ENCODE measurements at places on chromosomes 1 and 21. TPM values are rescaled to one million over a fixed set of nuclear protein-coding genes. Genes with fewer than 3 reads are reported as not detected.

DNA sequence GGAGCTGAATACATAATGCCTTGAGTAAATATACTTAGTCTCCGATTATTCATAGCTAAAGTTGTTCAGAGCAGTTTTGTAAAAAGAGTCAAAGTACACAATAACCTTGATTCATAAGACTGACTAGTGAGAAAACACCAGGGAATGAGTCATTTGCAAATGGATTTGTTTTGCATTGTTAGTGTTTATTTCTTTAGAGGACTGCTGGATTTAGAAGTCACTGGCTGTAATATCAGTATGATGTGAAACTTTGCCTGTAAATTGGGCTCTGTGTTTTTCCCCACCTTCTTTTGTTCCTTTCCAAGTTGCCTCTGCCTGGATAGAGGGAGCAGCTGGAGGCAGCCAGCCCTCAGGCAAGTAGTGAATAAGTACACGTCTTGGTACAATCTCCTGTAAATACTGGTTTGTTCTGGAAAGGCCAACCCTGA is 474.7 kb downstream of the NUF2 start:
- no peak for DNase-seq
- no peaks in the 10 kb centered on the region for H3K36me3 ChIP-seq
- H3K4me3 ChIP-seq, result no peak overlapping the region
- H3K27ac ChIP-seq, result no peak overlapping the region

S100A8 gene
- total RNA-seq, result 220 TPM

LRRC71 gene
- total RNA-seq, result not detected

RBM15 gene
- total RNA-seq, result 87.0 TPM

E2F2 gene
- total RNA-seq, result 3.9 TPM

SH2D1B gene
- 143 TPM for total RNA-seq

DNA sequence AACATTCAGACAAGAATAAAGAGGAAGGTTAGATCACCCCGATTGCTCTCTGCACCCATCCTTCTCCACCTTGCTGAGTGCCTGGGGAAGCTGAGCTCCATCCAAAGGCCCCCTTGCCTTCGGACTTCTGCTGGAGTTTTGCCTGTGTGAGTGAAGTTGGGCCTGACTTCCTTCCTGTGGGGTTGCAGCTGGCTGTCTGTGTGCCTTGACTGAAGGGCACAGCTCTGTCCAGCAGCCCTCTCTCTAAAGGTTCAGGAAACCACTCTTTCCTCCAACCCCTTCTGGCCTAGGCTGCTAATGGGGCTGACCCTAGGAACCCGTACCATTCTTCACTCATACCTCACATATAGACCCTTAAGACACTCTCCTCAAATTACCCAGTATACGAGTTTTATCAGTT is 173.4 kb upstream of the HMCN1 start:
- H3K36me3 ChIP-seq, result no peaks in the 10 kb centered on the region
- H3K27ac ChIP-seq, result peak overlapping the region; percentile 65
- DNase-seq, result peak; percentile 41
- peaks cover 25% of the 10 kb centered on the region for H3K4me1 ChIP-seq
- no peaks in the 10 kb centered on the region for H3K27me3 ChIP-seq

FAM72C gene
- 0.18 TPM for total RNA-seq

NASP gene
- total RNA-seq, result 109 TPM

- no peak overlapping the region for H3K4me3 ChIP-seq
- no peaks in the 10 kb centered on the region for H3K36me3 ChIP-seq
- no peak overlapping the region for H3K27ac ChIP-seq
- no peaks in the 10 kb centered on the region for H3K4me1 ChIP-seq
- no peaks in the 10 kb centered on the region for H3K27me3 ChIP-seq
These were observed 163.6 kb downstream of the PAPPA2 start for GRCh38 chr1:176626572-176627061.

DNA sequence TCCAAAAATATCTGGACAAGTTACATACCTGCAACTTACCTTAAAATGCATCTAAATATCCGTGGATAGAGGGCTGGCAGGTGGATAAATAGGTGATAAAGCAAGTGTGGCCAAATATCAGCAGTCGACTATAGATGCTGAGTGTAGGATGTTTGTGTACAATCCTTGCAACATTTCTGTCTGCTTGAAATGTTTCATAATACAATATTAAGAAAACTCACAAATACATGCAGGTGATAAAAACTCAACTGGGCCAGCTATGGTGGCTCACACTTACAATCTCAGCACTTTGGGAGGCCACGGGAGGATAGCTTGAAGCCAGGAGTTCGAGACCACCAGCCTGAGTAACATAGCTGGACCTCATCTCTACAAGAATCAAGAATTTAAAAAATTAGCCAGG is 41.0 kb downstream of the ACTA1 start:
- H3K4me3 ChIP-seq, result no peak overlapping the region
- no peaks in the 10 kb centered on the region for H3K36me3 ChIP-seq
- no peaks in the 10 kb centered on the region for H3K27me3 ChIP-seq
- H3K27ac ChIP-seq, result no peak overlapping the region
- no peak for DNase-seq
- H3K4me1 ChIP-seq, result no peaks in the 10 kb centered on the region

- no peaks in the 10 kb centered on the region for H3K27me3 ChIP-seq
- H3K4me3 ChIP-seq, result no peak overlapping the region
These were observed 25.6 kb downstream of the IRF2BP2 start for GRCh38 chr1:234584420-234584805.

- no peaks in the 10 kb centered on the region for H3K27me3 ChIP-seq
- H3K36me3 ChIP-seq, result no peaks in the 10 kb centered on the region
- H3K27ac ChIP-seq, result no peak overlapping the region
- H3K4me1 ChIP-seq, result no peaks in the 10 kb centered on the region
These were observed 40.1 kb downstream of the PRKCZ start for GRCh38 chr1:2090216-2090890.

DNA sequence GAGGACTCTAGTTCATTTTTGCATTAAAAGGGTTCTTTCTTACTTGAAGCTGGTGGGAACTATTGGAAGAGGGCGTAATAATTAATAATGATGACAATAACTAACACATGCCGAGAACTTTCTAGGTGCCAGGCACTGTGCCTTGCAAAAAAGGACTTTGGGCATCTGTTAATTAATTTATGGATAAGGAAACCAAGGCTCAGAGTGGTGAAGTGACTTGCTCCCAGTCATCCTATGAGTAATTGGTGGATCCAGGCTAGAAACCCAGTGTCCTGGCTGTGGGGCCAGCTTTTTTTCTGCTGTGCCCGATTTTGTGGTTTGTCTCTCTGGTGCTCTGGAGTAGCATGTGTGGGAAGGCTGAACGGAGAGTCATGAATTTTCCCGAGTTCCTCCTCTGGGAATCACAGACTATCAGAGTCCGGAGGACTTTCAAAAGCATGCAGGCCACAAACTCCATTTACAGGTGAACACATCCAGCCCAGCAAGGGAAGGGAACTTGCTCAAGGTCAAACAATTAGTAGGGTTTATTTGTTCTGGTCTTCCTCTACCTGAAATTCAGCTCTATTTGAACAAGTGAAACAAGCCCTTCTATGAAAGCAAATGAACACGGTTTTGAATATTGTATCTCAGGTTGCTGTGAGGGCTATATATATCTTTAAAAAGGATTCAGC is 23.4 kb downstream of the ROR1 start:
- H3K4me1 ChIP-seq, result no peaks in the 10 kb centered on the region
- no peak overlapping the region for H3K4me3 ChIP-seq
- no peak for DNase-seq
- H3K36me3 ChIP-seq, result no peaks in the 10 kb centered on the region

- no peaks in the 10 kb centered on the region for H3K36me3 ChIP-seq
- no peaks in the 10 kb centered on the region for H3K4me1 ChIP-seq
- H3K4me3 ChIP-seq, result no peak overlapping the region
- no peaks in the 10 kb centered on the region for H3K27me3 ChIP-seq
- DNase-seq, result no peak
These were observed 26.6 kb downstream of the C8B start for GRCh38 chr1:56939209-56939608.

GPR25 gene
- 2.7 TPM for total RNA-seq

DNA sequence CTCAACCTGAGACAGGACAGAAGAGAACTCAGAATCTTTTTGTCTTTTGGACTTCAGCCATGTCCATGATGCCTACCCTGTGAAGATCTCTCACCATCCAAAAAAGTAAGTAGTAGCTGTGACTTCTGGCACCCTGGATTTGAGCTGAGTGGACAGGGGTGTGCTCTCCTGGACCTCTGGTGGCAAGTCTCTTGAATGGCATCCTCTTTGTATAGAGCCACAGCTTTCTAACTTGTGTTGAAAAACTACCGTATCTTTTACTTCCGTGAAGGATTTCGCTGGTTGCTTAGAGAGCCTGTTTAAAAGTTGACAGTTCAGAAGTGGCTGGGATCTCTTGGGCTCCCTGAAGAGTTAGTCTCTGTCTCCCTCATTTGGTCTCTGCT is 1.8 kb downstream of the MFN2 start:
- no peak overlapping the region for H3K4me3 ChIP-seq
- peak; percentile 50 for DNase-seq
- H3K36me3 ChIP-seq, result peaks cover 26% of the 10 kb centered on the region

- no peaks in the 10 kb centered on the region for H3K4me1 ChIP-seq
- no peak for DNase-seq
- H3K27me3 ChIP-seq, result no peaks in the 10 kb centered on the region
- H3K27ac ChIP-seq, result no peak overlapping the region
- no peak overlapping the region for H3K4me3 ChIP-seq
These were observed 132.5 kb upstream of the SLC45A1 start for GRCh38 chr1:8185400-8185799.

GRCh38 chr1:215557504-215557903 is 9.6 kb upstream of the KCTD3 start:
- no peak for DNase-seq
- H3K27me3 ChIP-seq, result no peaks in the 10 kb centered on the region
- H3K36me3 ChIP-seq, result no peaks in the 10 kb centered on the region
- H3K4me3 ChIP-seq, result no peak overlapping the region
- H3K27ac ChIP-seq, result no peak overlapping the region

GRCh38 chr1:243917863-243918565 is 68.0 kb upstream of the AKT3 start:
- peak overlapping the region; percentile 35 for H3K4me3 ChIP-seq
- DNase-seq, result peak; percentile 18
- peaks cover 31% of the 10 kb centered on the region for H3K27me3 ChIP-seq
- H3K4me1 ChIP-seq, result peaks cover 13% of the 10 kb centered on the region
- no peak overlapping the region for H3K27ac ChIP-seq
- no peaks in the 10 kb centered on the region for H3K36me3 ChIP-seq

- no peaks in the 10 kb centered on the region for H3K36me3 ChIP-seq
- H3K4me3 ChIP-seq, result no peak overlapping the region
- no peak overlapping the region for H3K27ac ChIP-seq
- no peaks in the 10 kb centered on the region for H3K27me3 ChIP-seq
These were observed 18.0 kb downstream of the PCP4 start for GRCh38 chr21:39885119-39885848.

- H3K36me3 ChIP-seq, result no peaks in the 10 kb centered on the region
- H3K27ac ChIP-seq, result no peak overlapping the region
- no peaks in the 10 kb centered on the region for H3K4me1 ChIP-seq
- DNase-seq, result no peak
- no peak overlapping the region for H3K4me3 ChIP-seq
- H3K27me3 ChIP-seq, result no peaks in the 10 kb centered on the region
These were observed 220.2 kb downstream of the GRIK3 start for GRCh38 chr1:36814083-36814482.

NKAIN1 gene
- not detected for total RNA-seq

- H3K4me1 ChIP-seq, result no peaks in the 10 kb centered on the region
- DNase-seq, result no peak
- H3K27me3 ChIP-seq, result no peaks in the 10 kb centered on the region
- no peak overlapping the region for H3K4me3 ChIP-seq
These were observed 18.2 kb downstream of the GRIK3 start for GRCh38 chr1:37016121-37016520.

GRCh38 chr1:8382051-8382505 is 64.2 kb downstream of the SLC45A1 start:
- no peak overlapping the region for H3K27ac ChIP-seq
- no peak overlapping the region for H3K4me3 ChIP-seq
- no peaks in the 10 kb centered on the region for H3K36me3 ChIP-seq
- no peak for DNase-seq

DNA sequence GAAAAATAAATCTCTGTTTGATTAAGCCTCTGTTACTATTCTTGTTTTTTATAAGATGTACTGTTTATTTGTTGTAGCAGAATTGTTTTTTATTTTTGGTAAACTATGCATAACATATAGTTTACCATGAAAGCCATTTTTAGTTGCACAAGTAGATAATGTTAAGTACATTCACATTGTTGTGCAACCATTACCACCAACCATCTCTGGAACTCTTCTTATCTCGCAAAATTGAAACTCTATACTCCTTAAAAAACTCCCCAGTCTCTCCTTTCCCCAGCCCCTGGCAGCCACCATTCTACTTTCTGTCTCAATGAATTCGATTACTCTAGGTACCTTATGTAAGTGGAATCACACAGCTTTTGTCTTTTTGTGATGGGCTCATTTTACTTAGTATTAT is 27.4 kb upstream of the UHMK1 start:
- no peak overlapping the region for H3K27ac ChIP-seq
- no peaks in the 10 kb centered on the region for H3K4me1 ChIP-seq
- no peaks in the 10 kb centered on the region for H3K36me3 ChIP-seq
- DNase-seq, result no peak

- H3K4me1 ChIP-seq, result peaks cover 9% of the 10 kb centered on the region
- no peak overlapping the region for H3K27ac ChIP-seq
- H3K4me3 ChIP-seq, result no peak overlapping the region
- no peaks in the 10 kb centered on the region for H3K27me3 ChIP-seq
- DNase-seq, result no peak
These were observed 51.1 kb upstream of the PRDX6 start for GRCh38 chr1:173426057-173426456.

DNA sequence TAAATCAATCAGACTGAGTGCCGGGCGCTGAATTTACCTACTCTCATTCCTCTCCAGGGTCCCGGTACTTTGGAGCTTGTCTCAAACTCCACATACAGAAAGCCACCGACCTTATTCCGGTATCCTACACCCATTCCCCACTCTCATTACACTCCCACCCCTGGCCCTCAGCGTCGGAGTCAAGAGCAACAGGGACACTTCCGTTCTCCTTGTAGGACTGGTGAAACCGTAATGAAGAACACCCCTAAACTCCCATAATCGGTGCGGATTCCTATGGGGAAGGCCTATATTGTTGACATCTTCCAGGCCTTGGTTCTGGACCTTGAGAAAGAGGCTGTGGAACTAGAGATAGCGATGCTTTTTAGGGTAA is 798 bp downstream of the ZBED6 start:
- peaks cover 8% of the 10 kb centered on the region for H3K4me1 ChIP-seq
- no peaks in the 10 kb centered on the region for H3K27me3 ChIP-seq
- peak overlapping the region; percentile 87 for H3K27ac ChIP-seq
- H3K4me3 ChIP-seq, result peak overlapping the region; percentile 70
- peak; percentile 57 for DNase-seq
